NCI-H2171 (cell line): ENCODE measurements at places on chromosomes 1 and 21.

DNA sequence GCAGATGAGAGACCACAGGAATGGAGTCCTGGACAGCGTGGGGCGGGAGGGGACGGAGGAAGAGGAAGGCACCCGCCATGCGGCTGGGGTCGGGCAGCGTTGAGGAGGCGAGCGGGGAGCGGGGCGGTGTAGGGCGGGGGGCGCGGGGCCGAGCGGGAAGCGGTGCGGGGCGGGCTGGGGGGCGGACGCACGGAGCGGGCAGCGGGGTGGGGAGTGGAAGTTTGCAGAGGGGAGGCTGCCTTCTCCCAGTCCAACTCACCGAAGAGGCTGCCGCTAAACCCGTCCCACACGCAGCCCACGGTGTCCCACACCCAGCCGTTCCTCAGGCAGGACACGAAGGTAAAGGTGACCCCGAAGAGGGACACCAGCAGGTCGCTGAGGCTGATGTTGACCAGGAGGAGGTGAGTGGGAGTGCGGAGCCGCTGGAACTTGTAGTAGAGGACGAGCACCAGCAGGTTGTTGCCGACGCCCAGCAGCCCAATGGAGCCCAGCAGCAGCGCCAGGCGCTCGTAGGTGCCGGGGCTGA is 483 bp downstream of the CHML start:
- DNase-seq = no peak

DNA sequence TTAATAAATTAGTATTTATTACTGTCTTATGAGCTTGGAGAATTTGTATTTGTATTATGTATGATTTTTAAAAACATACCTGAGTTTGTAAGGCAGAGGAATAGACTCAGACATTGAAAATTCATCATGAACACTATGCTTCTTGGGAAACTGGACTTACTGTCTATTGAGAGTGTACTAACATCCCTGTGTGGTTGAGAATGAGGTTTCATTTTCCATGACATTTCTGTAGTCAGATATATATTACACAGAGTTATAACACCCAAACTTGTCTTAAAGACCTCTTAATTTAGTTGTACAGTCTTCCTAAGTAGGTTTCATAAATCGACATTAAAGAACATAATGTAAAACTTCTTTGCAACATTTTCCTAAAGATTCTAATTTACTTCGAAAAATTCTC is 30.0 kb downstream of the PPP2R5A start:
- DNase-seq = no peak

DNA sequence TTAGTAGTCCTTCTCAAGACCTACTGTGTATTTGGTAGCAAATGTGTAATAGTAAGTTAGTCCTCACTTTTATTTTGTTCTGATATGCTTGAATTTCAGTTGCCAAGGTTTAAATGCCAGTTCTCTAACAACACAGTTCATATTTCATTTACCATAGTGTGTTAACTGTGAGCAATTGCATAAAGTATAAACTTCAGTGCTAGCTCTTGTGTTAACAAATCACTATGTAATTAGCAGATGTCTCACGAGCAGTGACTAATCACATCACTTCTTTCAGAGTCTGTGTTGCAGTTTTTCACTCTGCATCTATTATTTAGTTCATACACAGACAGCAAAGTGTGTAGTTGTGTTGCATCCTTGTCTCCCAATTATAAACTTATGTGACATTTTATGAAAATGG is 47.8 kb downstream of the ZMYM4 start:
- no peak for DNase-seq

GRCh38 chr1:201091256-201091655 is 21.0 kb downstream of the CACNA1S start:
- no peak for DNase-seq

- DNase-seq = no peak
These were observed 292.8 kb upstream of the B3GALT2 start for GRCh38 chr1:193479187-193479586.

DNA sequence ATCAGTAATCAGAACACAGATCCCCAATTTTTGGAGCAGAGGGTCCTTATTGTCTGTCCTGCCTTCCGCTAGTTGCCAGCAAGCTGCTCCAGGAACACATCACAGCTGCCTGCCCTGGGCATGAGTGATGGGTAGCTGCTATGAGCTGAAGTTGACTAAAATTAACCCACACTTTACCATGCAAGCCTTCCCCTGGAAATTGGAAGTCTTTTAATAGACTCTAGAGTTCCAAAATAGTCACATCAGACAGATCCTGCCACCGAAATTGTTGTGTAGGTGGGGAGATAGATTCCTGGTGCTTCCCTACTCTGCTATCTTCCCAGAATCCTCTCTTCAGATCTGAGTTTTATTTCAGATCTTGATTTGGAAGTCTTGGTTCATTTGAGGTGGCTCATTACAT is 63.1 kb upstream of the GCLM start:
- DNase-seq = no peak
